Activated naive CD8-positive, alpha-beta T cell treated with anti-CD3 and anti-CD28 coated beads for 36 hours (primary cell): ENCODE measurements at places on chromosomes 5 and 9.

DNA sequence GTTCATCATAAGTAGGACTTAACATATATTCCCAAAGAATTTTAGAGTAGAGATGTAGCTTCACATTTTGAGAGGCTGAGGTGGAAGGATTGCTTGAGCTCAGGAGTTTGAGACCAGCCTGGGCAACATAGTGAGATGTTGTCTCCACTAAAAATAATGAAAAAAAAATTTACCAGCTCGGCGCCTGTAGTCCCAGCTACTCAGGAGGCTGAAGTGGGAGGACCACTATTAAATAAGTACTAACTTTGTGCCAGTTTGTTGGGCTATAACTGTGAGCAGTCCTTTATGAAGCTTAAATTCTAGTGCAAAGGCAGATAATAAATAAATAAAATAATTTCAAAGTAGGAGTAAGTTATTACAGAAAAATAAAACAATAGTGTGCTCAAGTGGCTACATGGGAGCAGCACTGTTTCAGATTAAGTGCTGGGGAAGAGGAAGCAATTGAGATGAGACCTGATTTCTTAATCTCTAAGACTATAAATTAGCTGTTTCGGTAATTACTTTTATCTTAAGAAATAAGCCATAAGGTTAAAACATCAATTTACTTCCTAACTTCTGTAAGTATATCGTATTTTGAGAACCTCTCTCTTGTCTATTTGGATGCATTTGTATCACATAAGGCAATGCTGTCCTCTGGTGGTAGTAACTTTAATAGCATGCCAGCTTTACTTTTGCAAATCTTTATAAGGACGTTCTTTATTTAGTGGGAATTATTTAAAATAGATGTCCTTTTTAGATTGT, 98.9 kb downstream of the CSNK1G3 start:
- no peaks in the 10 kb centered on the region for H3K27me3 ChIP-seq
- no peak overlapping the region for H3K27ac ChIP-seq
- peak; percentile 5 for DNase-seq
- H3K4me1 ChIP-seq, result peaks cover 8% of the 10 kb centered on the region
- H3K4me3 ChIP-seq, result no peak overlapping the region

DNA sequence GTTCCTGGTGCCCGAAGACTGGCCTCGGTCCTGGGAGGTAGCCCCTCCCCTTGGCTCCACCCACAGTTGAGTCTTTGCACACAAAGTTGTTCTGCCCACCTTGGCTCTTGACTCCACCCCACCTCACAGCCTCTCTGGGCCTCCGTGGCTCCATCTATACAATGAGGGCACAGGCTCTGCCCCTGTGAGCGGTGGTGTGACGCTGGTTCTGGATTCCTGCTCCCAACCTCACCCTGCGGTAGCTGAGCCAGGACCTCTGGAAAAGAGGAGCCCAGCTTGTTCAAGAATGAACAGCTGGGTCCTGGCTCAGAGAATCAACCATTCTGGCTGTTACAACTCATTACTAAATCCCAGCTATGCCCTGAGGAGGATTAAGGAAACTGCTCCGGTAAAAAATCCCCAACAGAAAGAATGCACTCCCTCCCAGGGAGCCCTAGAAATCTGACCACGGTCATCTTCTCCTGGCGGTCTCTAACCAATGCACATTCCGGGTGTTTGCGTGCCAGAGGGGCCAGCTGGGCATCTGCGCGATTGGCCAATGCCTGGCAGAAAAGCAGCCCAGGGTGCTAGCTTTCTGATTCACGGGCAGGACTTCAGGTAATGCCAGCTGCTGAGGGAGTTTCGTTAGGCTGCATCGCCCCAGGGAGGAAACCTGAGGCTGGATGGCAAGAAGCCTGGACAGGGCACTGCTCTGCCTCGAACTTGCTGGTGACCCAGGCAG, 9.9 kb upstream of the GRHPR start:
- H3K4me1 ChIP-seq, result peaks cover 11% of the 10 kb centered on the region
- H3K27me3 ChIP-seq, result no peaks in the 10 kb centered on the region
- DNase-seq, result no peak
- H3K36me3 ChIP-seq, result no peaks in the 10 kb centered on the region
- H3K4me3 ChIP-seq, result no peak overlapping the region
- H3K27ac ChIP-seq, result no peak overlapping the region

DNA sequence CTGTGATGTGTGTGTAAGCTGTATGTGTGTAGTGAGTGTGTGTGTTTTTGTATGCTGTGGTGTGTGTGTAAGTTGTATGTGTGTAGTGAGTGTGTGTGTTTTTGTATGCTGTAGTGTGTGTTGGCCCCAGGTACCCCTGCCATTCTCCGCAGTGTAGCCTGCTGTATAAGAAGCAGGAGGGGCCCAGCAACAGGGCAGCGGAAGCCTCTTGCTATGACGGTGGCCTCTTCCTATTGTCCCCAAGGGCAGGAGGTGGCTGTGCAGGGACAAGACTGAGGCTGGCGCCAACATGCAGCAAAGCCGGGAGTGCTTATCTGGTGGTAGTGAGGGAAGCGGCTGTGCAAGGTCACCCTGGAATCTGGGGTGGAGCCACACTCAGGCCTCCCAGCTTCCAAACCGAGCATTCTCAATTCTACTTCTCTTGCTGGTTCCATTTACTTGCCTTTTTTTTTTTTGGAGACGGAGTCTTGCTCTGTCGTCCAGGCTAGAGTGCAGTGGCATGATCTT, 5.1 kb downstream of the SPAAR start:
- H3K36me3 ChIP-seq, result no peaks in the 10 kb centered on the region
- peaks cover 19% of the 10 kb centered on the region for H3K4me1 ChIP-seq
- no peaks in the 10 kb centered on the region for H3K27me3 ChIP-seq
- no peak overlapping the region for H3K27ac ChIP-seq

- H3K4me1 ChIP-seq, result peaks cover 28% of the 10 kb centered on the region
- H3K4me3 ChIP-seq, result peak overlapping the region; percentile 84
- no peak overlapping the region for H3K27ac ChIP-seq
- H3K36me3 ChIP-seq, result peaks cover 21% of the 10 kb centered on the region
- H3K27me3 ChIP-seq, result peaks cover 8% of the 10 kb centered on the region
- DNase-seq, result no peak
These were observed 783 bp upstream of the ZFR start for GRCh38 chr5:32445287-32445758.

GRCh38 chr5:179866241-179867078, 7.8 kb upstream of the MRNIP start:
- H3K4me3 ChIP-seq, result no peak overlapping the region
- H3K4me1 ChIP-seq, result peaks cover 2% of the 10 kb centered on the region
- no peak overlapping the region for H3K27ac ChIP-seq
- no peaks in the 10 kb centered on the region for H3K27me3 ChIP-seq
- peaks cover 25% of the 10 kb centered on the region for H3K36me3 ChIP-seq

DNA sequence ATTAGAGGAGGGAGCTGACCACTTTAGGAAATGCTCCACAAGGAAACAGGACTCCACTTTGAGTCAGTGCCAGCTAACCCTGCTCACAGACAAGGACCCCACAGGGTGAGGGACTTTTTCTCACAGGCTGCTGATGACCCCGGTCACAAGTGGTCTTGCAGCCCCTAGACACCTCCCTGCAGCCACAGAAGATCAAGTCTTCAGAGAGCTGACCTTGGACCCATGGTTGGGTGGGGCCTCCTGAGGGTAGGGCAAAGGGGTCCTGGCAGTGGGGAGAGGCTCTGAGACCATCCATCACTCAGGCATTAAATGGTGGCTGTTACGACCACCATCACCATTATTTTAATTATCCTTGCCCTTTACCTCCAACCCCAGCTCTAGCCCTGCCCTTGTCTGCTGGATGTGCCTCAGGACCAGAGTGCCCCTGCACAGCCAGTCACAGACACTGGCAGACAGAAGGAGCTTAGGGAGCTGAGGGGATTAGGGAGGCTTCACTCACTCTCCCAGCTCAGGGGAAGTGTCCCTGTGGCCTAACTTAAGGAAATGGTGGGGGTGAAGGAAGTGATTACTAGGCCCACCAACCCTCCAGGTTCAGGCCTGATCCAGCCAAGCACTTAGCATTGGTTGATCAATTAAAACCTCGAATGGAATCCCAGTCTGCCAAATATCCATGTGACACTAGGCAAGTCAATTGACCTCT, 1.6 kb downstream of the ACSL6 start:
- no peaks in the 10 kb centered on the region for H3K36me3 ChIP-seq
- H3K27ac ChIP-seq, result no peak overlapping the region
- peaks cover 22% of the 10 kb centered on the region for H3K4me1 ChIP-seq
- peaks cover 42% of the 10 kb centered on the region for H3K27me3 ChIP-seq

DNA sequence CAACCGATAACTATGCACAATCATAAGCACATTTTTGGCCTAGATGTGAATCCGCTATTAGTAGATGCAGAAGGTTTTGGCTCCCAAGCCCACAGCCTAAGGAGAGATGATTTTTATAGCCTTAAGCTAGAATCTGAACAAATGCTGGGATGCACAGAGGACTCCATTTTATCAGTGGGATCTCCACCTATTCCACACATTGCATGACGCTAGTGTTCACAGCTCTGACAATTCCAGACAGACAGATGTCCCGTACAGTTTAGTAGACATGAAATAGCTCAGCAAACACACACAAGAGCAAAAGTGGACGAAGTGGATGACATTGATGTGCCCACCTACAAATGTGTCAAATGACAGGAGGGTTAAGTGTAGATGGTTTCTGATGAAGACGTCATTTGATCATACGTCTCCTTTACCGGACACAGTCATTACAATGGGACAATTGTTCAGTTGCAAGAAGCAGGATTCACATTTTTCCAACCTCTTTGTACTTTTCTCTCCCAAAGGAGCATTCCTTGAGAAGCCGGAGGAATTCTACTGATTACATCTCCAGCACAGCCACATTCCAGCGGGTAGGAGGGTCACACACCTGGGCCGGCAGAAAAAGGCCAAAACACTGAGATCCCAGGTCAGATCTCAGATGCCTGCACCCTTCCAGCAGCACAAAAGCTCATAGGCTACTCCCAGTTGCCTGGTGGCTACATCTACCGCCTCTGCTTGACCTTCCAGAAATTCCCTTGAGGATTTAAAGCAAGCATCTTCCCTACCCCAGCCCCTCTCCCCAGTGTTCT, 202.4 kb downstream of the SLIT3 start:
- no peak overlapping the region for H3K27ac ChIP-seq
- H3K27me3 ChIP-seq, result no peaks in the 10 kb centered on the region
- DNase-seq, result no peak
- H3K4me3 ChIP-seq, result no peak overlapping the region
- H3K36me3 ChIP-seq, result no peaks in the 10 kb centered on the region
- H3K4me1 ChIP-seq, result no peaks in the 10 kb centered on the region

- H3K27ac ChIP-seq, result no peak overlapping the region
- H3K27me3 ChIP-seq, result no peaks in the 10 kb centered on the region
- H3K36me3 ChIP-seq, result no peaks in the 10 kb centered on the region
- no peaks in the 10 kb centered on the region for H3K4me1 ChIP-seq
These were observed 64.4 kb downstream of the PLCXD3 start for GRCh38 chr5:41445937-41446563.

DNA sequence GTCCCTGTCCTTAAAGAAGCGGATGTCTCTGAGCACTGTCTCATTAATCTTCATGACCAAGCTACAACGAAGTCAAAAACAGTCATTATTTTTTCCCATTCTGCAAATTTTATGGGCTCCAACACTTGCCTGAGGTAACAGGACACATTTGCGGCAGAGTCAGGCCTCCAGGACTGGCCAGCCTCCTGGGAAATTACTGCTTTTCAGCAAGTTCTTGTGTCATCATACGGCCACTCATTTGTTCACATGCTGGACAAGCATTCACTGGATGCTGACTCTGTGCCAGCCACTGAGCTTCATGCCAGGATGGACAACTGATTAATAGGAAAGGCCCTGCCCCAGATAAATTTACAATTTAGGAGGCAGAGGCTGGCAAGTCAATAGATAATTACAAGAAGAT, 305.7 kb downstream of the ACTL7B start:
- no peak for DNase-seq
- no peaks in the 10 kb centered on the region for H3K36me3 ChIP-seq
- H3K4me1 ChIP-seq, result no peaks in the 10 kb centered on the region

- peaks cover 15% of the 10 kb centered on the region for H3K36me3 ChIP-seq
- no peaks in the 10 kb centered on the region for H3K27me3 ChIP-seq
- H3K27ac ChIP-seq, result no peak overlapping the region
- peaks cover 16% of the 10 kb centered on the region for H3K4me1 ChIP-seq
- H3K4me3 ChIP-seq, result no peak overlapping the region
These were observed 40.2 kb upstream of the FBXW11 start for GRCh38 chr5:172046593-172046992.

GRCh38 chr9:109411798-109412352, 86.2 kb downstream of the PTPN3 start:
- peak; percentile 33 for DNase-seq
- H3K4me3 ChIP-seq, result no peak overlapping the region
- peak overlapping the region; percentile 84 for H3K27ac ChIP-seq
- H3K4me1 ChIP-seq, result peaks cover 42% of the 10 kb centered on the region
- H3K27me3 ChIP-seq, result peaks cover 26% of the 10 kb centered on the region

DNA sequence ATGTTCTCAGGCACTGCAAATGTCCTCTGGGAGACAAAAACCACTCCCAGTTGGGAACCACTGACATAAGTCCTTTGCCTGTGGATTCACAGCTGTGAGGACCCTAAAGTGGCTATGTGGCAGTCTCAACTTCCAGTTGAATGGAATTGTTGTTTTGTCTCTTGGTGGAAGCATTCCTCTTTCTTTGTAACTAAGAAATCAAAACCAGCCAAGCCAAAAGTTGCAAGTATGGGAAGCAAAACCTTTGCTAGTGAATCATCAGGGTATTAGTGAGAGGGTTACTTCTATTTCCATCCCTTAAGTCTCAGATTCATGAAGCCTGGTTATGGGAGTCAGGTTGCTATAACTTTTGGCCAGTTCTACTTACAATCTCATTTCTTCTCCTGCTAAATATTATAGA, 49.8 kb upstream of the RPS23 start:
- no peak overlapping the region for H3K4me3 ChIP-seq
- no peak overlapping the region for H3K27ac ChIP-seq
- no peak for DNase-seq
- peaks cover 13% of the 10 kb centered on the region for H3K27me3 ChIP-seq

GRCh38 chr5:1247811-1248210, 22.6 kb downstream of the SLC6A18 start:
- H3K36me3 ChIP-seq, result no peaks in the 10 kb centered on the region

DNA sequence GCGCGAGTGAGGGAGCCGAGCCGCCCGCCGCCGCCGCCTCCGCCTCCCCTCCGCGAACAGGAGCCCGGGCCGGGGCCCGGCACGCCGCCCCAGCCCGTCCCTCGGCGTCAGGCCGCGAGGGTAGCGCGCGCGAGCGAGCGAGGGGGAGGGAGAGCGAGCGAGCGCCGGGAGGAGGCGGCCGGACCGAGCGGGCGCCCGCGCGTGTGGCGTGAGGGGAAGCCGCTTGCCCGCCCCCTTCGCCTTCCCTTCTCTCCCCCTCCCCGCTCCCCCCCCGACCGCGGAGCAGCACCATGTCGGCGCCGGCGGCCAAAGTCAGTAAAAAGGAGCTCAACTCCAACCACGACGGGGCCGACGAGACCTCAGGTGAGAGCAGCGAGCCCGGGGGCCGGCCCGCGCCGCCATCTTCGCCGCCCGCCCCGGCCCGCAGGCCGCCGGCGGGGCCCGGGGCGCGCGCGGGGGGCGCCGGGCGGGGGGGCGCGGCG, 312 bp downstream of the SET start:
- H3K27ac ChIP-seq, result peak overlapping the region; percentile 27
- no peak for DNase-seq
- peaks cover 59% of the 10 kb centered on the region for H3K4me1 ChIP-seq

- peaks cover 6% of the 10 kb centered on the region for H3K36me3 ChIP-seq
- no peaks in the 10 kb centered on the region for H3K4me1 ChIP-seq
- H3K27ac ChIP-seq, result no peak overlapping the region
- DNase-seq, result no peak
- no peaks in the 10 kb centered on the region for H3K27me3 ChIP-seq
- no peak overlapping the region for H3K4me3 ChIP-seq
These were observed 26.4 kb upstream of the TMOD1 start for GRCh38 chr9:97475059-97475458.

GRCh38 chr9:93100276-93100636, 4.2 kb downstream of the CARD19 start:
- no peak overlapping the region for H3K4me3 ChIP-seq
- H3K27me3 ChIP-seq, result no peaks in the 10 kb centered on the region
- DNase-seq, result no peak
- no peak overlapping the region for H3K27ac ChIP-seq
- peaks cover 35% of the 10 kb centered on the region for H3K36me3 ChIP-seq
